ENCODE measurements at places on chromosomes 2 and 18. TPM values are rescaled to one million over a fixed set of nuclear protein-coding genes. Genes with fewer than 3 reads are reported as not detected.

The CYP26B1 gene
- total RNA-seq, result 4.7 TPM

The TRPM8 gene
- total RNA-seq, result 0.03 TPM

The LGALSL gene
- total RNA-seq, result 30.6 TPM

The SLC5A7 gene
- total RNA-seq, result 0.48 TPM

The MYCN gene
- total RNA-seq, result 5.2 TPM

The CTLA4 gene
- total RNA-seq, result 3.9 TPM

The FEV gene
- total RNA-seq, result not detected

The SPATS2L gene
- total RNA-seq, result 96.8 TPM

The POU3F3 gene
- not detected for total RNA-seq

The REG1B gene
- 4.0 TPM for total RNA-seq

DNA sequence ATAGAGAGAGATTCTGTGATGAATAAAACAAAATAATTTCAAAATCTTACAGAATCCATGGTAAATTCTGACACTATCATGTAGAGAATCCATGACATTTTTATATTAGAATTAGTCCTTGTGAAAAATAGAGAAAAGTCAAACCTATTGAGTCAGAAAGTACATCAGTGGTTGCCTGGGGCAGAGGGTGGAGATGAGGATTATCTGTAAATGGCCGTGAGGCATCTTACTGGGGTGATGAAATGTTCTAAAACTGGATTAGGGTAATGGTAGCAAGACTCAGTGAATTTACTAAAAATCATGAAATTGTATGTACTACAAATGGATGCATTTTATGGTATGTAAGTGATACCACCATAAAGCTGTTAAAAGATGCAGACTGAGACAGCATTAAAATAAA is 323.1 kb downstream of the SLC8A1 start:
- H3K36me3 ChIP-seq, result no peaks in the 10 kb centered on the region
- DNase-seq, result no peak
- no peak overlapping the region for H3K27ac ChIP-seq
- H3K4me3 ChIP-seq, result no peak overlapping the region
- H3K27me3 ChIP-seq, result no peaks in the 10 kb centered on the region

DNA sequence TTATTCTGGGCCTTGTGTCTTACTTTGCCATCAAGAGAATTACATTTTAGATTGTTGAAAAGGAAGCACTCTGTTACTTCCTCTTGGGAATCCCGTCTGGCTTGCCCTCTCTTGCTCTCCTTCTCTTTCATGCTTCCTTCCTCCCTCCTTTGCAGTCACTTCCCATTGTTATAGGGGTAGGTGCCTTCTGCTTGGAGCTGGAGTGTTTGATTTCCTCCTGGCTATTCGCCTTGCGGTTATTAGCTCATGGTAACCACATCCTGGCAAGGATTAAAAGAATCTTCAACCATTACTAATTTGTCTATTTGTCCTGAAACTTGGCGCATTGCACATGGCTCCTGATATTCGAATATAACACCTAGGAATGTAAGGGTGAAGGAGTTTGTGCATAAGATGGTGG is 115.0 kb downstream of the CERS6 start:
- H3K27ac ChIP-seq, result no peak overlapping the region
- DNase-seq, result no peak
- H3K27me3 ChIP-seq, result no peaks in the 10 kb centered on the region
- H3K36me3 ChIP-seq, result no peaks in the 10 kb centered on the region
- H3K4me3 ChIP-seq, result no peak overlapping the region

GRCh38 chr2:29290293-29291047 is 175.3 kb downstream of the CLIP4 start:
- no peak overlapping the region for H3K27ac ChIP-seq
- no peak for DNase-seq
- no peaks in the 10 kb centered on the region for H3K4me1 ChIP-seq
- no peaks in the 10 kb centered on the region for H3K27me3 ChIP-seq
- H3K4me3 ChIP-seq, result no peak overlapping the region
- H3K36me3 ChIP-seq, result no peaks in the 10 kb centered on the region

DNA sequence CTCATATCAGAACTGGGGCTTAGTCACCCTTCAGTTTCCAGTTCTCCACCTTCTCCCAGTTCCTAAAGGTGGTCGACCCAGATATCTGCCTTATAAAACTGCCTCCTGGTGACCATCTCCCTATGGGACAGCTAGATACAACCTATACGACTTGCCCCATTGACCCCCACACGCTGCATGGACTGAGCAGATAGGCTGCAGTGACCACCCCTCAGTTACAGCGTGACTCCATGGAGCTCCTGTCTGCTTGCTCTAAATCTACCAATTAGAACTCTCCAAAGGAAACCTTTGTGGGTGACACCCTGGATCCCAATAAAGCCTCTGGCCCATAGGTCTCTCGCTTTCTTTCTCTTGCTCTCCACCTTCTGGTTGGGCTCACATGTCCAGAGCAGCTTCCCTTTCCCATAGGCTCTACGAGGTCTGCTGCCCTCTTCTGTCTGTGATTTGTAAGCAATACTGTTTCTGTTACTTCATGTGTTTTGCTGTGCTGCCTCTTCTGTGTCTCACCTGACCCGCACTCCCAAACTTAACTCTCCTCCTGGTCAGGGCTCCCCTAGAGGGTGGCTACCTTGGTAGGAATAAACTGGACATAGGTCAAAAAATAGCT is 971.3 kb upstream of the FAM98A start:
- H3K4me1 ChIP-seq, result no peaks in the 10 kb centered on the region
- DNase-seq, result peak; percentile 32

DNA sequence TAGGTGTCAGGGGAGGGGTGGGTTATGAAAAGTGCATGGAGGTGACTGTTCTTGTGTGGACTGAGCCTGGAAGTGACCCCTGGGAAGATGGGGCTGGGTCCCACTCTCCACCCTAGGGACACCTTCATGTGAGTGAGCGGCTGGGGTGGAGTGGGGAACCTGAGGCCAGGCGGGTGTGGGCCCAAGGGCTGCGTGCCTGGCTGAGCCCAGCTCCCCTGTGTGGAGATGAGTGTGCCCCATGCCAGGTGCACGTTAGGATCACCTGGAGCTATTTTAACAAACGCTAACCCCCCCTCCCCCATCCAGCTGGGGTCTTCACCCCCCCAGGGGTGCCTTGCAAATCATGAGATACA is 26.5 kb downstream of the ZAP70 start:
- no peak for DNase-seq
- H3K4me3 ChIP-seq, result no peak overlapping the region
- H3K4me1 ChIP-seq, result no peaks in the 10 kb centered on the region
- no peaks in the 10 kb centered on the region for H3K27me3 ChIP-seq
- H3K36me3 ChIP-seq, result peaks cover 5% of the 10 kb centered on the region
- H3K27ac ChIP-seq, result no peak overlapping the region

DNA sequence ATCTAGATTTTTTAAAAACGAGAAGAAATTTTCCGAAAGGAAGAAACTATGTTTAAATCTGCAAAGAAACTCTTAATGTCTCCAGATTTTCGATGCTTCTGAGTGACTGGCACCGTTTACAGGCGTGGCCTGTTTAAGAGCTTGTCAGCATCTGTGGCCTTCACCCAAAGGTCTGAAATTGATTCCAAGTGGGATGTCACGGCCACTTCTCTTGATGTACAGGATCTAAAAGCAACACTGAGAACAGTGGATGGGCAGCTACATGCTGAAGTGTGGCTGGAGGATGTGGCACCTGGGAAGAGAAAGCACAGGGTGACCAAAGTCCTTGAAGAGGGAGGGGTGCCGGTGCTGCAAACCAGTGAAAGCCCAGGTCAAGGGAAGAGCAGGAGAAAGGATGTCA is 28.0 kb downstream of the EMILIN2 start:
- no peak for DNase-seq
- H3K27ac ChIP-seq, result no peak overlapping the region
- no peaks in the 10 kb centered on the region for H3K36me3 ChIP-seq
- H3K4me1 ChIP-seq, result peaks cover 5% of the 10 kb centered on the region
- no peaks in the 10 kb centered on the region for H3K27me3 ChIP-seq

DNA sequence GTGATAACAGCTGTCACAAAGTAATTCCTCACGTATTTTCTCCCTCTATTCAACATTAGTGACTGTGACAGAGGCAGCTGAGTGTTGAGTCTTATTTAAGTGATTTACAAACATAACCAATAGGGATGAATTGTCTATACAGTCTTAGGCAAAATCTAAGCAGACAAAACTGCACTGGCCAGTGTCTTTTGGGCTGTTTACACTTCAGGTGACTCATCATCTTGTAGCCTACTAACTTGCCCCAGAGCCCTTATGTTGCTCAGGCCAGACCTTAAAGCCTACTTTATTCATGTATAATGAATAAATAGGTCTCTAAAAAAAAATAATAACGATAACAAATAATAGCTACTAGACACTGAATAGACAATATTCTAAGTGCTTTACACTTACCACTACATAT is 17.2 kb downstream of the THOC1 start:
- H3K27ac ChIP-seq, result no peak overlapping the region
- H3K27me3 ChIP-seq, result no peaks in the 10 kb centered on the region
- peaks cover 29% of the 10 kb centered on the region for H3K36me3 ChIP-seq
- H3K4me3 ChIP-seq, result no peak overlapping the region
- no peaks in the 10 kb centered on the region for H3K4me1 ChIP-seq

DNA sequence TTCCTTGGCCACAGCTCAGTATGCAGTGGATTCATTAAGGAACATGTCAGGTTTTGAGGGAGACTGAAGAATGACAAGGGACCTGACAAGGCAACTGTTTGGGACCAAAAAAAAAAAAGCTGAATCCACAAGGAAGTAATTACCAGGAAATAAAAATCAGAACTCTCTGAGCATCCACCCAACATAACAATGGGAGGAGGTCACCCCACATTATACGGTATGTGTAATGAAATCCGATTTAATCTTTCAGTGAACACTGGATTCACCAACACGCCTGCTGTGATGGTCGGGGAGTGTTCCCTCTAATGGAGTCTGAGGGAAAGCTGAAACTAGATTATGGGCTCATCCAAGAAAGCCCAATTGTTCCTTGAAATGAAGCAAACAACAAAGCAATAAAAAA is 329.3 kb downstream of the ETAA1 start:
- no peaks in the 10 kb centered on the region for H3K27me3 ChIP-seq
- no peak overlapping the region for H3K4me3 ChIP-seq
- DNase-seq, result no peak
- H3K27ac ChIP-seq, result no peak overlapping the region
- H3K36me3 ChIP-seq, result no peaks in the 10 kb centered on the region
- no peaks in the 10 kb centered on the region for H3K4me1 ChIP-seq

- no peaks in the 10 kb centered on the region for H3K36me3 ChIP-seq
- peak; percentile 20 for DNase-seq
- H3K27me3 ChIP-seq, result no peaks in the 10 kb centered on the region
- peaks cover 3% of the 10 kb centered on the region for H3K4me1 ChIP-seq
- peak overlapping the region; percentile 96 for H3K27ac ChIP-seq
- peak overlapping the region; percentile 92 for H3K4me3 ChIP-seq
Observed at GRCh38 chr2:23940718-23941620, 706 bp downstream of the UBXN2A start.
